Vagina (tissue), 2 donors: ENCODE measurements at places on chromosomes 16 and 17. TPM values are rescaled to one million over a fixed set of nuclear protein-coding genes. Genes with fewer than 3 reads are reported as not detected.

GLYR1 gene
- 51.6 TPM for total RNA-seq

KRTAP16-1 gene
- not detected for total RNA-seq

CDRT15 gene
- total RNA-seq: not detected

AOC3 gene
- 31.7 TPM for total RNA-seq

IFI35 gene
- total RNA-seq: 15.2 TPM

DNA sequence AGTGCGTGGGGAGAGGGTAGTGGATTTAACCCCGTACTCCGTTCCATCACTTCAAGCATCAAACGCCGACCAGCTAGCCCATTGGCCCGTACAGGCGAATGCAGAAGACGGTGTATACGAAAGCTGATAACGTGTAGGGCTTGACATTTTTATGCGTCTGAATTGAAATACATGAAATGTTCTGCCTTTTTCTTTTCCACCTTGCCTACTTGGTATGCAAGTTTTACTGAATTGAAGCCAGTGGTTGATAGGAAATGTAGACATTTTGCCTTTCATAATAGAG is 834 bp upstream of the STAT3 start:
- DNase-seq: no peak

- DNase-seq: no peak
Measured at GRCh38 chr16:4247460-4247784, 5.5 kb upstream of the SRL start.

- no peak for DNase-seq
Measured at GRCh38 chr17:58317421-58318064, 11.1 kb downstream of the TSPOAP1 start.

DNA sequence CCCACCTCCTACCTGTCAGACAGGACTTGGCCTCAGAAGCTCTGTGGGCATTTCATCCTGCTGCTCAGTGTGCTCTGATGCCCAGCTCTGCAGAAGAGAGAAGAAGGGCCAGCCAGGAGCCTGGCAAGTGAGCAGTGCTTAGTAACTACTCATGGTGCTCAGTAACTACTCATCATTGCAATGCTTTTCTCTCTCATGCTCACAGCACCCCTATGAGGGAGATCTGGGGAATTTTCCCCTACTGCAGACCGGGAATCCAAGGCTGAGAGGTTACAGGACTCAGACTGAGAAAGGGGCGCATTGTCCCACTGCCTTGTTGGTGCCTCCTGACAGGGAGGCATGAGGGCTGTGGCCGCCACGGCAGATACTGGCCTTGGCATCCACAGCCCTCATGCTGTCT is 261.1 kb downstream of the C16orf95 start:
- DNase-seq: no peak

- no peak for DNase-seq
Measured at GRCh38 chr16:66603537-66604375, 748 bp upstream of the CMTM3 start.

DNA sequence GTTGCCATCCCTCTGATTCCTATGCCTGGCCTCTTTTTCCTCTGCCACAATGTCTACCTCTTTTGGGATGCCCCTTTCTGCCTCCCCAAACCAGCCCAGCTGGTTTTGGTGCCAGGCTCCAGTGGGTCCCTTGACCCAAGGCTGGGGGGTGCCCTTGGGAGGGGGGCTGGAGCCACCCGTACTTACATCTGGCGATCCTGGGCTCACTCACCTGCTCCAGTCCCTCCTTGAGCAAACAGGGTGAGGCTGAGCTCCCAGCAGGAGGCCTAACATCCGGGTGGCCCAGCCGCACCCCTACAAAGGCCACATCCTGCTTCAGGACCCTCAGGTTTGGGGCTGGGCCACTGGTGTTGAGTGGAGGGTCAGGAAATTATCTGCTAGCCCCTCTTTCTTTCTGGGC is 1.2 kb downstream of the ERN2 start:
- DNase-seq: no peak

- no peak for DNase-seq
Measured at GRCh38 chr17:14506364-14506763, 205.5 kb downstream of the HS3ST3B1 start.
